T-helper 17 cell (primary cell): ENCODE measurements at places on chromosomes 11 and 22. TPM values are rescaled to one million over a fixed set of nuclear protein-coding genes. Genes with fewer than 3 reads are reported as not detected.

Gene OLFML1
- not detected for total RNA-seq

Gene MPPED1
- total RNA-seq, result not detected

Gene C11orf16
- not detected for total RNA-seq

Gene COX8A
- 108 TPM for total RNA-seq

Gene AQP11
- 0.16 TPM for total RNA-seq

DNA sequence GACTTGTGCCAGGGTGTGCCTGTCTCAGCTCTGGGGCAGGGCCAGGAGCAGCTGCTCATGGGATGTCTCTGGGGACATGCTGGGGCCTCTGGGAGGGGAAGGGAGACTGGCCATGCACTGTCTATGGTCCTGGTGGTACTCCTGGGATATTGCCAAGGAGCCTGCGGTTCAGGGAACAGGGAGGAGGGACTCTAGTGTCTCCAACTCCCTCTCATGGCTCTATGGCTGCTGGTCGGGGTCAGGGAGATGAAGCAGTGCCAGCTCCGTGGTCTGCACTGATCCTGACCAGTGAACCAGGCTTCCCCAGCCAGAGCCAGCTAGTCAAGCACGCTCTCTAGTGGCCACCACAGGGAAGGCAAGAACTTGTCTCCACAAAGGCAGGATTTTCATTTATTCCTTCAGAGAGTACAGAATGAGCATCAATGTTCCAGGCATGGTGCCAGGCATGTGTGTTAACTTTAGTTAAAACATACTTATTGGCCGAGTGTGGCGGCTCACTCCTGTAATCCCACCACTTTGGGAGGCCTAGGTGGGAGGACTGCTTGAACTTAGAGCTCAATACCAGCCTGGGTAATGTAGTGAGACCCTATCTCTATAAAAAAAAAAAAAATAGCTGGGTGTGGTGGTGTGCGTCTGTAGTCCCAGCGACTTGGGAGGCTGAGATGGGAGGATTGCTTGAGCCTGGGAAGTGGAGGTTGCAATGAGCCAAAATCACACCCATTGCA lies 2.5 kb upstream of the BEST1 start:
- peak; percentile 62 for DNase-seq

- DNase-seq, result no peak
Measured at GRCh38 chr11:131666006-131666405, 295.6 kb downstream of the NTM start.

DNA sequence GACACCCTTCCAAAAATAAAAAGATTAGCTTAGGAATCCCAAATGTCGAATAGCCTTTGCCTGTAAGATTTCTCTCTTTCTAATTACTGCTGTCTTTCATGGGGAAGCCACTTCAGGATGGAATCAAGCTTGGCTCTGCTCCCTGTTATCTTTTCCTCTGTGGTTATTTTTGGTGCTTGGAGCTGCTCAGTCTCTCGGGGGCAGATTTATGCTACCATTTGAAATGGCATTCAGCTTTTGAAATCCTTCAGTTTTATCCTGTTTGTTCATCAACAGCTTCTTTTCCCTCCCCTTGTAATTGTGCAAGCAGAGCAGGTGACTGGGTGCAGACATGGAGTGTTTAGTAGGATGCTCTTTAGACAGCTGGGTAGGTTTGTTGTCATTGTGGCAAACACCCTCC lies 111.0 kb downstream of the DBX1 start:
- no peak for DNase-seq

GRCh38 chr11:127223026-127223425 lies 222.5 kb upstream of the KIRREL3 start:
- no peak for DNase-seq

DNA sequence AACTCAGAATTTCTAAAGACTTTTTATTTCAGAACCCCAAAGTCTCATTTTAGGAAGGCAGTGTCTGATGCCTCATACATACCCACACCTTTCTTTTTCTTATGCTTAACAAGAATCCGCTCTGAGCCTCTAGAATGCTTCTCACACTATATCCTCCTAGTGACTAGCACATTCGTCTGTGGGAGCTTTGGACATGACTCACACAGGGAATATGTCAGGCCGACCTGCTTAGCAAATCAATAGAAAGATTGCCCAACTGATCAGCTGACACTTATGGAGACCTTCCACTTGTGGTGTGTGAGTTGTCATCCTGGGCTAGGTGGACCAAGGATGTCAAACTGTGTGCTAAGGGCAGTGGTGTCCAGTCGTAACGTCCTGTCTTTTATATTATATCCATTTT lies 129.9 kb upstream of the TTC12 start:
- no peak for DNase-seq

DNA sequence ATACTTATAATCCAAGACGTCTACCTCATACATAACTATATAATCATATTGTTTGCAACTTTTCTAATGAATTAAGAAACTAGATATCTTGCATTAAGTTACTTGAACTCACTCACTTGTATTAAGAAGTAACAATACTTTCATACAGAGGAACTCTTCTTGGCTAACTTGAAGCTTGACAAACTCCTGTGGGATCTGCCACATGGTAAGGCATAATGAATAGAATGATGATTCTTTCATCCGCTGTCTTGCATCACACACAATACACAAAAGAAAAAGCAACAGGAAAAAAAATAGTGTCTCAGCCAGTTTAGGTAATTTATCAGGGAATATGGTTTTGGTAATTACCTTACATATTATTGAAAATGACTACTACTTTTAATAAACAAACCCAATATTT lies 79.8 kb downstream of the PGR start:
- no peak for DNase-seq

DNA sequence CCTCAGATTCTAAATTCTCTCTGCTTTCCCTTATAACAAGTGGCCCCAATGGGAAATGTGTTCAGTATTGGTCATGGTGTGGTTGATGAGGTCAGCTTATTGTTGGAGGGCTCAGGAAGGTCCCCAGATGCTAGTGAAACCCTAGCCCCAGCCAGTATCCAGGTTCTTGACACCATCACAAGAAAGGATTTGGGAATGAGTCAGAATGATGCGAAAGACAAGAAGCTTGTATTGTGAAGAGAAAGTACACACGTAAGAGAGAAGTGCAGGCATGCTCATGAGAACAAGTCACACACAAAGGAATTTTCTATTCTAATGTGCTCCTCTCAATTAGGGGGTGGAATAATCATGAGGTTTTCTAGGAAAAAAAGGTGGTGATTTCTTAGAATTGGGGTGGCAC lies 34.9 kb upstream of the TRPC6 start:
- no peak for DNase-seq

- DNase-seq, result no peak
Measured at GRCh38 chr11:77724636-77725035, 87.0 kb upstream of the CLNS1A start.

DNA sequence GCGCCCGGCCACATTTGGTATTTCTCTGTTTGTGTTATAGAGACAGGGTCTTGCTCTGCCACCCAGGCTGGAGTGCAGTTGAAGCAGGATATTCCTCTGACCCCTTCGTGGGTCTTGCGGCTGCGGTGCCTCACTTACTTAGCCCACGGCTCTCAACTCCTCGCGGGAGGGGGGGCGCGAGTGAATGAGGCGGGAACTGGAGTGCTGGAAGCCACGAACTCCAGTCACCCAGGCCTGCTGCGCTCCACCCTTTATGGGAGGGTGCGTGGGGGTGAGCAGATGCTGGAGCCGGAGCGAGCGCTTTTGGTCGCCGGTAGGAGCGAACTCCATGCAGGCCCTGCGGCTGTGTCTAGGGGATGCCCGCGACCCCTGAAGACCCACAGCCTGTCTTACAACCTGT lies 1.8 kb downstream of the C11orf54 start:
- no peak for DNase-seq

DNA sequence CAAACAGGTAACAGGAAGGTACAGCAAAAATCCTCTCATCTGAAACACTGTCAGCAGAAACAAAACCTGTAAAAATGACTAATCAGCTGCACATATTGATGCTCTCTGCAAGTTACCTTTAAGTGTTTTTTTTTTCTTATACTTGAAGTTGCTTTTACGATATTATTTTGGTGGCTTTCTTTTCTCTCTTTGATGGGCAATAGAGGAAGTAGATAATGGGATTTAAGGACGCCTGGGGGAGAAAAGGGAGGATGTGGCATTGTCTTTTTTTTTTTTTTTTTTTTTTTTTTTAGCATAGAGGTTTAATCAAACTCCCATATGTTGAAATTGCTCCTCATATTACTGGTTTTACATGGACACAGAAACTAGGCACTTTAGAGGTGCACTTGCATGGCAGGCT lies 11.4 kb upstream of the ADSL start:
- no peak for DNase-seq

- DNase-seq, result no peak
Measured at GRCh38 chr11:102836290-102836875, 7.0 kb downstream of the MMP3 start.

DNA sequence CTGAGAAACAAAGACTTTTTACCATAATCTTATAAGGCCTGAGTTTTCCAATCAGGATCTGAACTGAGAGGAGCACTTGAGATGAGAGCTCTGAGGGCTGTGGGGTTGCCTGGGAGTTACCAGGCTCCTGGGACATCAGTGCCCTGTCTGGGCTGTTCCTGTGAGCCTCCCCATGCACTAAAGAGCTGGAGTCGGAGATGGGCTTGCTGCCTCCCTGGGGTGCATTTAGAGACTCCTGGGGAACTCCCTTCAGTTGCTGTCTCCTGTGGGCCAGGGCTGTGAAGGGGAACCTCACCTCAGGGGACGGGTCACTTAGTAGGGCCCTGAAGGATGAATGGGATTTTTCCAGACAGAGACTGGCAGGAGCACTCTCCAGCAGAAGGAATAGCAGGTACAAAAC lies 33.3 kb downstream of the KCNC1 start:
- no peak for DNase-seq

DNA sequence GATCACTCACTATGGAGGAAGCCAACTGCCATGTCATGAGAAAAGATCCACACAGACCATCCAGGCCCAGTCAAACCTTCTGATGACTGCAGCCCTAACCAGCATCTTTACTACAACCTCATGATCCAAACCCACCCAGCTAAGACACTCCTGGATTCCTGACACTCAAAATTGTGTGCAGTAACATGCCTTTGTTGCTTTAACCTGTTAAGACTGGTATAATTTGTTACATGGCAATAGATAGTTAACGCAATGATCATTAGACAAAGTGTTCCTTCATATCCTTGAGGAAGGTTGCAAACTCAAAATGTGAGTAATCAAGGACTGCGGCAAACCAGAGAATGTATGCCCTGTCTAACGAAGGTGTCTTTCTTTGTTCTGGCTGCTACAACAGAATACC lies 47.1 kb upstream of the CSNK2A3 start:
- no peak for DNase-seq

DNA sequence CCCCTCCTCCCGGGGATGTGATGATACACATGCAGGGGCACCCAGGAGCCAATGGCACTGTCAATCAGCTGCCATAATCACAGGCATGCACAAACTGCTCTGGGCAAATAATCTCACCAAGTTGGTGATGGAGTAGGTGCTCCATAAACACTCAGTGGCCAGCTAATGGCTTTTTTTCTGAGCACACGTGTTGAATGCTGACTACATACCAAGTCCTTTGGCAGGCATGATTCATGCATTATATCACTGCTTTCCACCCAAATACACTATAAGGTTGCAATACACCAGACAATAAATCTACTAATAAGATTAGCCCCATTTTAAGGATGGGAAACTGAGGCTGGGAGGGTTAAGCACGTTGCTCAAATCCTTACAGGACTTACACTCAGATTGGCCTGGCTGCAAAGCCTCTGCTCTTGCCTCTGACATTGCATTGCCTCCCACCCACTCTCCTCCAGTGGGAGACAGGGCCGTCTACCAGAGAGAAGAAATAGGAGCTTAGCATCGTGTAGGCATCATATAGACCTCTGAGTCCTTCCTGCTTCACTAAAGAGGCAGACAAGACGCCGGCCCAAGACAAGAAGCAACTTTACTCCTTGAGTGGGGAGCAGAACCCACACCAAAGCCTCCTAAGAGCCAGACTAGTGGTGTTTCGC lies 32.7 kb upstream of the ACCSL start:
- no peak for DNase-seq

DNA sequence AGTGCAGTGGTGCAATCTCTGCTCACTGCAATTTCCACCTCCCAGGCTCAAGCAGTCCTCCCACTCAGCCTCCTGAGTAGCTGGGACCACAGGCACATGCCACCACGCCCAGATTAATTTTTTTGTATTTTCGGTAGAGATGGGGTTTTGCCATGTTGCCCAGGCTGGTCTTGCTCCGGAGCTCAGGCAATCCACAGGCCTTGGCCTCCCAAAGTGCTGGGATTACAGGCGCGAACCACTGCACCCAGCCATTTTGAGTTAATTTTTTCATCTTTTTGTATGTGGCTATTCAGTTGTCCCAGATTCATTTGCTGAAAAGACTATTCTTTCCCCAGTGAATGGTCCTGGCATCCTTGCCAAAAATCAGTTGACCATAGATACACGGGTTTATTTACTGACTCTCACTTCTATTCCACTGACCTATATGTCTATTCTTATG lies 63.6 kb downstream of the MAPK1 start:
- DNase-seq, result no peak

DNA sequence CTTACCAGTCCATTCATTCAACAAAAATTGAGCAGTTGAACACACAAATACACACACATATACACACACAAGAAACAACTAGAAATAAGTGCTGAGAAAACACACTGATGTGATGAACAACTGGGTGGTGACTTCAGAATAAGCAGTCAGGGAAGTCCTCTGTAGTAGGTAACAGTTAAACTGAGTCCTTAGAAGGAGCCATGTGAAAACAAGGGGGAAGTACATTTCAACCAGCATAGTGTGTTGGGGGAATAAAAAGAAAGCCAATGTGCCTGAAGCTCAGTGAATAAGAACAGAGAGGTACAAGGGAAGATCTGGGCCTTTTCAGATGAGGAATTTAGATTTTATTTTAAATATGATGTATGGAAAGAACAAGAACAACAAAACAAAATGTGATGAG lies 6.8 kb upstream of the TMEM123 start:
- DNase-seq, result no peak

- no peak for DNase-seq
Measured at GRCh38 chr22:37160027-37160426, 10.3 kb upstream of the IL2RB start.

GRCh38 chr11:1922481-1923081 lies 3.1 kb downstream of the TNNT3 start:
- DNase-seq, result no peak

- no peak for DNase-seq
Measured at GRCh38 chr11:110818032-110818687, 105.9 kb upstream of the ARHGAP20 start.

GRCh38 chr11:44450295-44450932 lies 115.0 kb upstream of the CD82 start:
- no peak for DNase-seq

GRCh38 chr11:76159983-76160661 lies 46.2 kb downstream of the WNT11 start:
- DNase-seq, result no peak

- no peak for DNase-seq
Measured at GRCh38 chr22:29012101-29012433, 49.6 kb downstream of the C22orf31 start.
